ENCODE measurements at places on chromosomes 1 and 21.

DNA sequence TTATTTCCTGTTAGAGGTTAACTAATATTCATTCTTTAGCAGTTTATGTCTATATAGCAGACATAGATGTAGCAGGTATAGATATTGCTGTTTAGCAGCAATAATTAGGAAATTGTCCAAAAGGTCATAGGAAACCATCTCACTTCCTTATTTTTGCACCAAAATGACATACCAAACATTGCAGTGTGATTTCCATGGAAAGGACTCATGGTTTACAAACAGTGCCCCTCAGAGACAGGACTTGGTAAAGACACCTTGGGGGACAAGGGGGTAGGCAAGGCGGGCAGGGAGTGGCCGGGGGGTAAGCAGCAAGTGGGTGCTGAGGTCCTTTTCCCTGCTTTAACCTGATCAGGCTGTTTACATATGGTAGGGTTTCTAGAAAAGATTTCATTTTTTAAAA, 30.5 kb downstream of the BATF3 start:
- peak; percentile 59 for DNase-seq

- no peak for DNase-seq
These were observed 44.9 kb downstream of the TRAF5 start for GRCh38 chr1:211371406-211372105.

DNA sequence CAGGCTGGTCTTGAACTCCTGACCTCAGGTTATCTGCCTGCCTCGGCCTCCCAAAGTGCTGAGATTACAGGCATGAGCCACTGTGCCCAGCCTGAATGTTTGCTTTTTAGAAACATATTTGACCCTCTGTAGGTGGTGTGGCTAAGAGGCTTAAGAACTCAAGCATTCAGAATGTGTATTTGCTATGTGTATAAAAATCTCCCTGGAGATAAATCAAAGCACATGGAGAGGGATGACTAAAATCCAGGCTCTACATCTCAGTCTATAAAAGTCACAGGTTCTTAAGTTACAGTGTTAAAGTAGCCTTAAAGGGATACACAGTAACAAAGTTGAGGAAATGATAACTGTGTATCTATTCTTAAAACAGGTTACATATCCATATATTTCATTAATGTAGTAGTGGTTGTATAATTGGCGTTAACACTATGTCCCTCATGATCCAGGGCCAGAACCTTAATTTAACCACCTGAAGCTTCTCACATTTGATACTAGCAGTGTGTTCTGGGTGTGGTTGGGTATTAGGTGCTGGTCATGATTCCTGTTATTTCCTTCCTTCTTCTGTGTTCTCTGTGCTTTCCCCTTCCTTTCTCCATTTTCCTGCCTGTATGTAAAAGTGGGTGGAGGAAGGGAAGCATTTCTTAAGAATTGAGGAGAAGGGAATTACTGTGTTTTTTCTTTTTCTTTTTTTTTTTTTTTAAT, 16.2 kb downstream of the GIPC2 start:
- no peak for DNase-seq

GRCh38 chr1:204709021-204709420, 23.5 kb upstream of the LRRN2 start:
- DNase-seq: no peak

DNA sequence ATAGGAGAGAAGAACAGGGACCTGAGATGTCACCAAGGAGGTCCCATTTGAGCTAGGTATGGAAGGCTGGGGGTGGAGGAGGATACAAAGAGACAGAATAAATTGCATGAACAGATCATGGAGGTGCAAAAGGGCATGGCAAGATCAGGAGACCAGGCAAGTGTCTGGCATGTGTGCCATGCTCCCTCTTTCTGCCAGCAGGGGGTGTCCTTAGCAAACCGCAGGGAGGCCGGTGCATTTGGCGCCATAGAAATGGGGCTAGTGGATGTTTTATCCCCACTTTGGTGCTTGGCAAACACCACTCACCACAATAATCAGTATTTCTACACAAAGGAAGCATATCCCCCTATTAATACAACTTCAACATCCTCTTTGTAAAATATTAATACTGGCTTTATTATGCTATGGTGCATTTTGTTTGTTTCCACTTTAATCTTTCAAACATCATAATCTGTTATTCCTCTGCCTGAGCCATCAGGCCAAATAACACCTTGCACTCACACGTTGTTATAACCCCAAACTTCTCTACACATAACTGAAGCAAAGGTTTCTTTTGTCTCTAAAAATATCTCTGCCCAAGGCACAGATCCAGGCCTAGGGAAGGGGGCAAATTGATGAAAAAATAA, 25.9 kb downstream of the S100A6 start:
- peak; percentile 76 for DNase-seq

- no peak for DNase-seq
These were observed 248.2 kb upstream of the SGIP1 start for GRCh38 chr1:66285618-66286270.

DNA sequence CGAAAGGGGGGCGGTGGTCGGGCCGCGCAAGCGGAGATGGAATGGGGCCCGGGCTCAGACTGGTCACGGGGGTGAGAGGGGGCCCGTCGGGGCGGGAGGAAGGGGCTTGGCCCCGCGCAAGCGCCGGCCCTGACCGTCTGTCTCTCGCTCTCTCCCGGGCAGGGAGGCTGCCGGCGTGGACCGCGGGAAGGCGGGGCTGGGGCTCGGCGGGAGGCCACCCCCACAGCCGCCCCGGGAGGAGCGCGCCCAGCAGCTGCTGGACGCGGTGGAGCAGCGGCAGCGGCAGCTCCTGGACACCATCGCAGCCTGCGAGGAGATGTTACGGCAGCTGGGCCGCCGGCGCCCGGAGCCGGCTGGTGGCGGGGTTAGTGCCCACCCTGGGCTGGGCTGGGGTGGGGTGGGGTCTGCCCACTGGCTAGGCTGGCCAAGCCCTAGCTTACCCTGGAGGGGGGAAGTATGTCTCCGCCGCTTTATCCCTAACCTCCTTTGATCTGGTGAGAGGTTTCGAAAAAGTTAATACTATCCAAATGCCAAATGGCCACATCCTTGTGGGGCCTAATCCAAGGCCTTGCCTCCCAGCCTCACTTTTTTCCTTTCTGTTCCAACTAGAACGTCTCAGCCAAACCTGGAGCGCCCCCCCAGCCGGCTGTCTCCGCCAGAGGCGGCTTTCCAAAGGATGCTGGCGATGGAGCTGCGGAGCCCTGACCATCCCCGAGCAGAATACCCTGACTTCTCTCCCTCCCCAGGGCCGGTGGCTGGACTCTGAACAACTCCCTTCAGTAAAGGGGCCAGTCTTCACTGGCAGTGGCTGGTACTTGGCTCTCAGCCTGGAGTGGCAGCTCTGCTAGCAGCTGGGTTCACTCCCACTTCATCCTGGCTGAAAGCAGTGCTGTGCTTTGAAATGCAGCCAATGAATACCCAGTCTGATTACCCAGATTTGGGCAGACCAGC, 636 bp upstream of the YRDC start:
- peak; percentile 71 for DNase-seq
